ENCODE measurements at places on chromosomes 6 and 20. TPM values are rescaled to one million over a fixed set of nuclear protein-coding genes. Genes with fewer than 3 reads are reported as not detected.

DNA sequence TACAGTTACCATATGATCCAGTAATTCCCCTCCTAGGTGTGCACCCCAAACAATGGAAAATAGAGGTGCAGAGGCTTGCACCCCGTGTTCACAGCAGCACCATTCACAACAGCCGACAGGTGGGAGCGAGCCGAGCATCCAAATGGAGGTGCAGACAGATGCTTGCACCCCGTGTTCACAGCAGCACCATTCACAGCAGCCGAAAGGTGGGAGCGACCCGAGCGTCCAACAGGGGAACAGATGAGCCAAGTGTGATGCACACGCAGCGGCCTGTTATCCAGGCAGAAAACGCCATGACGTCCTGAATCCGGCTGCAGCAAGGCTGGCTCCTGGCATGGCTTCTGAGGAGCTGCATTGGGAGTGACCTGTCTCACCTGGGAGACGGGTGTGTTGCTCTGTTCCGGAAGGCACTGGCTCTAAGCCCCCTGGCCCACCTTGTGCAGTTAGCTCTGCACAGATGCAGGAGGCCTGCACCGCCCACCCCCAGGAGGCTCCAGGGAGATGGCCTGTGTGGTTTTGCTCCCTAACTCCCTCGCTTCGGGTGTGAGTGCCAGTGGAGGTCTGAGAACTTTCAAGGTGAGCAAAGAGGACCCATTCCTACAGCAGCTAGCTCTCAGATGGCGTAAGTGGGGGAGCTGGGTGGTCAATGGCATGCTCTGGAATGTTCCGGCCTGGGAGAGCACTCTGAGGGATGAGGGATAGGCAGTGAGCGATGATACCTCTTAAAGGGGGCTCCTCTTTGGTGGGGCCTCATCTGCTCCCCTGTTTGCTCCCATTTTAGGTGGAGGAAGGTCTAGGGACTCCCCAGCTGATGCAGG, 47.8 kb upstream of the FRMD1 start:
- no peak for DNase-seq
- no peak overlapping the region for H3K27ac ChIP-seq
- H3K36me3 ChIP-seq: no peaks in the 10 kb centered on the region
- no peak overlapping the region for H3K4me3 ChIP-seq

DNA sequence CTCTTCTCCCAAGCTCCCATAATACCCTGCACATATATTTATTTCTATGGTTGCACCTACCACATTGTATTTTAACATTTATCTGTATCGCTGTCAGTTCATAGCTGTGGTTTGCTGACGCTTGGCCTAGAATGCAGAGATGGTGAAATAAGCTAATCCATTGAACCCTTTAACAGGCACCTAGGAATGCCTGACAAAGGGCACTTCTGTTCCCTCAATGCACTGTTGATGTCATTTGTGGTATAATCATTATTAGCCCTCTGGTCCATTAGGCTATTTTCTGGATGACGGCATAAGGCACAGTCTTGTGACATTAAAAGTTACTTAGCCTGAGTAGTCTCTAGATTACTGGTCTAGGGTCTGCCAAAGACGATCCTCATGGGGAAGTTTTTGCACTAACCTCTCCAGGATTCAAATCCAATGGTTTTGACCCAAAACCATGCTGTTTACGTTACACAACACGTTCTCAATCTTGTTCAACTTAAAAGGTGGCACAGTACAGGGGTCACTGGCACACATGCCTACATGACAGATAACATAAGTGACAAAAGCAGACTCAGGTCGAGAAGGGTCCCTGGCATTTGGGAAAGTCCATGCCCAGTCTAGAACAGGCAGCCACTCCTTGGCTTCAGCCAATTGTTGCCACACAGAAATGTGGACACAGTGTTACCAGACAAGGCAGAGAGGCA, 2.1 kb upstream of the YWHAB start:
- no peak overlapping the region for H3K27ac ChIP-seq
- no peak for DNase-seq
- no peak overlapping the region for H3K4me3 ChIP-seq
- no peaks in the 10 kb centered on the region for H3K27me3 ChIP-seq

DNA sequence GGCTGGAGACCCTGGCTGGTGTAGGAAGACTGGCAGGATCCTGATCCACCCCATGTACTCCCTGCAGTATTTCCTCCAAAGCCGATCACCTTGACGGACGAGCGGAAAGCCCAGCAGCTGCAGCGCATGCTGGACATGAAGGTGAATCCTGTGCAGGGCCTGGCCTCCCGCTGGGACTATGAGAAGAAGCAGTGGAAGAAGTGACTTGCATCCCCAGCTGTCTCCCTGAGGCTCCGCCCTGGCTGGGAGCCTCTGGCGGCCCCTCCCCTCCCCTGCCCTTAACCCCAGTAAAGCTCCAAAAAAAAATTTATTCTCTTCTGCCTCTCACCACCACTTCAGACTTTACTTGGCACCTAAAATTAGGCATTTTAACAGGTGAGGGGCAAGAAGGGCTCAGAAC, 7.0 kb downstream of the COX4I2 start:
- no peak overlapping the region for H3K27ac ChIP-seq
- H3K4me3 ChIP-seq: no peak overlapping the region
- DNase-seq: peak; percentile 74

The BEND3 gene
- 8.4 TPM for total RNA-seq

GRCh38 chr6:152091201-152091600, 283.7 kb downstream of the ESR1 start:
- no peak overlapping the region for H3K27ac ChIP-seq
- H3K4me1 ChIP-seq: no peaks in the 10 kb centered on the region
- H3K36me3 ChIP-seq: no peaks in the 10 kb centered on the region
- no peak for DNase-seq
- H3K27me3 ChIP-seq: no peaks in the 10 kb centered on the region
- H3K4me3 ChIP-seq: no peak overlapping the region

- H3K27ac ChIP-seq: no peak overlapping the region
- peaks cover 39% of the 10 kb centered on the region for H3K36me3 ChIP-seq
- no peaks in the 10 kb centered on the region for H3K27me3 ChIP-seq
- no peak overlapping the region for H3K4me3 ChIP-seq
These were observed 95.9 kb downstream of the FAM120B start for GRCh38 chr6:170402318-170403040.

GRCh38 chr20:5592165-5592564, 158.0 kb upstream of the SHLD1 start:
- peaks cover 30% of the 10 kb centered on the region for H3K4me1 ChIP-seq
- H3K4me3 ChIP-seq: no peak overlapping the region
- no peak for DNase-seq

DNA sequence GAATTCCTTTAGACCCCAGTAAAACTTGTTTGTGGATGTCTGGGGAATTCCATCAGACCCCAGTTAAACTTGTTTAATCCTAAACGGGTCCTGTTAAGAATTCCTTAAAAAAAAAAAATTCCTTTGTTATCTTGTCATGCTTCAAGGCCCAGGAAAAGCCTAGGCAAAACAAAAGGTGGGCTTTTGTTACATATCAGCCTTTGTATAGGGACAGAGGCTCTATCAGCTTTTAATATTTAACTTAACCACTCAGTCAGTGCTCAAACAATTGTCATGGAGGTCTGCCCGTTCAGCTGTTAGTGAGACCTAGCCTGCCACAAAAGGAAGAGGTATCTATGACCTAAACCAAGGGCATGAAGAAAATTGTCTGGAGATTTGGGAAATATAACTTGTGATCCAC, 53.1 kb downstream of the SLC22A1 start:
- H3K36me3 ChIP-seq: no peaks in the 10 kb centered on the region
- H3K4me3 ChIP-seq: no peak overlapping the region
- DNase-seq: no peak
- H3K27ac ChIP-seq: no peak overlapping the region

GRCh38 chr20:45275338-45275737, 21.0 kb upstream of the SLPI start:
- no peak overlapping the region for H3K4me3 ChIP-seq
- no peaks in the 10 kb centered on the region for H3K4me1 ChIP-seq
- peaks cover 7% of the 10 kb centered on the region for H3K27me3 ChIP-seq
- no peak overlapping the region for H3K27ac ChIP-seq

GRCh38 chr20:23050847-23051627, 1.6 kb upstream of the THBD start:
- H3K36me3 ChIP-seq: no peaks in the 10 kb centered on the region
- no peaks in the 10 kb centered on the region for H3K27me3 ChIP-seq

GRCh38 chr6:38901802-38902522, 146.6 kb upstream of the GLP1R start:
- no peak for DNase-seq
- H3K4me1 ChIP-seq: no peaks in the 10 kb centered on the region
- no peak overlapping the region for H3K4me3 ChIP-seq
- H3K27me3 ChIP-seq: peaks cover 6% of the 10 kb centered on the region
- no peaks in the 10 kb centered on the region for H3K36me3 ChIP-seq

DNA sequence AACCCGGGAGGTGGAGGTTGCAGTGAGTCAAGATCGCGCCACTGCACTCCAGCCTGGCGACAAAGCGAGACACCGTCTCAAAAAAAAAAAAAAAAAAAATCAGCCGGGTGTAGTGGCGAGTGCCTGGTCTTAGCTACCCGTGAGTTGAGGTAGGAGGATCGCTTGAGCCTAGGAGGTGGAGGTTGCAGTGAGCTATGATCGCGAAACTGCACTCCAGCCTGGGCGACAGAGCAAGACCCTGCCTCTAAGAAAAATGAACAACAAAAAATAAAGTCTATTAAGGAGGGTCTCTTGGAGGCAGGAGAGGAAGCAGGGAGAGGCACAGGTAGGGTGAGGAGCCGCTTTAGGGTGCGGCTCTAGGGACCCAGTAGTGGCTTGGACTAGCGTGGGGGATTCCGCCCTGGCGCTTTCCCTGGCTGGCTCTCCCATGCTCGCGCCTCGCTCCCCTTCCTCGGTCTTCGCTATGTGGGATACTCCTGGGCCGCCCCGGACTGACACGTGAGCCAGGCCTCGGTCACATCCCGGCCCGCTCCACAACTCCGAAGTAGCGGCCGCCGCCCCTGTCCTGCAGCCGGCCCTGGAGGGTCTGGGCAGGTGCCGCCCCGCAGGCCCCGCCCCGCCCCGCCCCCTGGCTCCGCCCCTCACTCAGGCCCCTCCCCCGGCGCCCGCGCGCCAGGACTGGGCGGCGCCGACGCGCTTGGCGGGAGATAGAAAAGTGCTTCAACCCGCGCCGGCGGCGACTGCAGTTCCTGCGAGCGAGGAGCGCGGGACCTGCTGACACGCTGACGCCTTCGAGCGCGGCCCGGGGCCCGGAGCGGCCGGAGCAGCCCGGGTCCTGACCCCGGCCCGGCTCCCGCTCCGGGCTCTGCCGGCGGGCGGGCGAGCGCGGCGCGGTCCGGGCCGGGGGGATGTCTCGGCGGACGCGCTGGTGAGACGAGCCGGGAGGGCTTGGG, at the start of gene MYBL2:
MYBL2 (plus strand) TSS at position 739 of the 953 bp plus-strand sequence; CDS start at position 909, 170 bp downstream.
- peaks cover 35% of the 10 kb centered on the region for H3K4me1 ChIP-seq
- H3K27ac ChIP-seq: peak within 1 kb of the TSS; percentile 87

DNA sequence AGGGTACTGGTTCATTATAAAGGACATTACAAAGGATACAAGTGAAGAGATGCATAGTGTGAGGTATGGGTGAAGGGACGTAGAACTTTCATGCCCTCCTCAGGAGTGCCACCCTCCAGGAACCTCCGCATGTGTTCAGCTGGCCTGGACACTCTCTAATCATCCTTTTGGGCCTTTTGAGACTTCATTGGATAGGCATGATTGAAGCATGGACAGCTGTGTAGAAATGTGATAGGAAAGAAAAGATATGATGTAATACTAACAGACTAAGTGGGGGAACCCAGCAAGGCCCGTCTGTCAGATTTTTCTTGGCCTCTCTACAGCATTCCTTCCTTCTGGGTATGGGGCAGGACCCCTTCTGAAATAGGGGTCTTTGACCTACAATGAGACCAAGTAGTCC, 31.1 kb downstream of the DOP1A start:
- H3K4me1 ChIP-seq: no peaks in the 10 kb centered on the region
- no peaks in the 10 kb centered on the region for H3K36me3 ChIP-seq
- no peak for DNase-seq
- H3K4me3 ChIP-seq: no peak overlapping the region
- H3K27ac ChIP-seq: no peak overlapping the region
- no peaks in the 10 kb centered on the region for H3K27me3 ChIP-seq

GRCh38 chr6:147046141-147046877, 157.9 kb upstream of the STXBP5 start:
- H3K36me3 ChIP-seq: no peaks in the 10 kb centered on the region
- DNase-seq: no peak
- H3K4me3 ChIP-seq: no peak overlapping the region
- peaks cover 9% of the 10 kb centered on the region for H3K4me1 ChIP-seq

- H3K36me3 ChIP-seq: no peaks in the 10 kb centered on the region
- DNase-seq: no peak
- no peak overlapping the region for H3K4me3 ChIP-seq
- no peaks in the 10 kb centered on the region for H3K4me1 ChIP-seq
- H3K27ac ChIP-seq: no peak overlapping the region
- no peaks in the 10 kb centered on the region for H3K27me3 ChIP-seq
These were observed 33.9 kb downstream of the MBOAT1 start for GRCh38 chr6:20178327-20178726.

The GLP1R gene
- total RNA-seq: not detected

DNA sequence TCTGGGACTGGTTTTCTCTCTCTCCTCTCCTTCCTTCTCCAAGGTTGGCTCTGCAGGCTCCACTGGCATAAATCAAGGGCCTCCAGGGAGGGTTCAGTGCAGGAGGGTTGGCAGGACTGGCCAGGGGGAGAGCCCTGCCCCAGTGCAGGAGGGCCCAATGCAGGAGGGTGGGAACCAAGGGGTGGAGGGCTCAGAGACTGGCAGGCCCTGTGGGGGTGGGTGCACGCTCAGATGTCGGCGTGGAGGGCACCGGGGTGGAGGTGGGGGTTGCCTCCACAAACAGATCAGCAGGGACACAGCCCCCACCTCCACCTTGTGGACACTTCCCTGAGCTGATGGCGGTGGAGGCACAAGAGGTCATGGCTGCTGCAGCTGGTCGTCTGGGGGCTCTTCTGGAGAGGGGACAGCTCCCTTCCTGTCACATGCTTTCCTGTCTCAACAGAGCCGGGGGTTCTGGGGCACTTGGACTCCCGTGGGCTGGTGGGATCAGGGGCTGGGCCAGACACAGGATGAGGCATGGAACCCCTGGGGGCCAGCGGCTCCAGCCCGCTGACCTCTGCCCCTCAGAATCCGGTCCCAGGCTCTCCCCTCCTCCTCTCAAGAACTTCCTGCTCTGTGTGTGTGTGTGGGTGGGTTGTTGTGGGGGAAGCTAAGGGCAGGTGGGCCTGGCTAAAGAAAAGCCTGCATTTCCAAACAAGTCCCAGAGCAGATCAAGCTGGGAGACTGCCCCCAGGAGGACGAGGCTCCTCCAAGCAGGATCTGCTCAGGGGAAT, 2.7 kb upstream of the ABHD16B start:
- no peak overlapping the region for H3K4me3 ChIP-seq
- DNase-seq: peak; percentile 56
- H3K4me1 ChIP-seq: peaks cover 27% of the 10 kb centered on the region
- peaks cover 21% of the 10 kb centered on the region for H3K36me3 ChIP-seq
- H3K27me3 ChIP-seq: no peaks in the 10 kb centered on the region

The ARFGEF3 gene
- 0.07 TPM for total RNA-seq

The ID4 gene
- total RNA-seq: 0.07 TPM

- H3K36me3 ChIP-seq: no peaks in the 10 kb centered on the region
- no peak for DNase-seq
- H3K27me3 ChIP-seq: no peaks in the 10 kb centered on the region
- H3K4me1 ChIP-seq: no peaks in the 10 kb centered on the region
- H3K4me3 ChIP-seq: no peak overlapping the region
These were observed 168.3 kb upstream of the SPACA1 start for GRCh38 chr6:87879132-87879861.

The F13A1 gene
- total RNA-seq: 0.33 TPM

GRCh38 chr20:55067158-55067825, 591.9 kb downstream of the DOK5 start:
- no peaks in the 10 kb centered on the region for H3K4me1 ChIP-seq
- no peak overlapping the region for H3K27ac ChIP-seq
- H3K27me3 ChIP-seq: no peaks in the 10 kb centered on the region
- no peaks in the 10 kb centered on the region for H3K36me3 ChIP-seq

GRCh38 chr6:167294651-167295494, 3.8 kb downstream of the UNC93A start:
- no peaks in the 10 kb centered on the region for H3K36me3 ChIP-seq
- peaks cover 25% of the 10 kb centered on the region for H3K27me3 ChIP-seq
- no peak for DNase-seq
- H3K27ac ChIP-seq: no peak overlapping the region
- H3K4me3 ChIP-seq: no peak overlapping the region
